ENCODE measurements at places on chromosomes 4 and X.

DNA sequence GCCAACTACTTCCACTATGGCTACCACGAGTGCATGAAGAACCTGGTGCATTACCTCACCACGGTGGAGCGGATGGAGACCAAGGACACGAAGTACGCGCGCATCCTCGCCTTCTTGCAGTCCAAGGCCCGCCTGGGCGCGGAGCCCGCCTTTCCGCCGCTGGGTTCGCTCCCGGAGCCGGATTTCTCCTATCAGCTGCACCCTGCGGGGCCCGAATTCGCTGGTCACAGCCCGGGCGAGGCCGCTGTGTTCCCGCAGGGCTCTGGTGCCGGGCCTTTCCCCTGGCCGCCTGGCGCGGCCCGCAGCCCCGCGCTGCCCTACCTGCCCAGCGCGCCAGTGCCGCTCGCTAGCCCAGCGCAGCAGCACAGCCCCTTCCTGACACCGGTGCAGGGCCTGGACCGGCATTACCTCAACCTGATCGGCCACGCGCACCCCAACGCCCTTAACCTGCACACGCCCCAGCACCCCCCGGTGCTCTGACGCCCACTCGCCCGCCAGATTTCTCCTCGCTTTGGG lies 2.1 kb downstream of the HELT start:
- no peak for DNase-seq

DNA sequence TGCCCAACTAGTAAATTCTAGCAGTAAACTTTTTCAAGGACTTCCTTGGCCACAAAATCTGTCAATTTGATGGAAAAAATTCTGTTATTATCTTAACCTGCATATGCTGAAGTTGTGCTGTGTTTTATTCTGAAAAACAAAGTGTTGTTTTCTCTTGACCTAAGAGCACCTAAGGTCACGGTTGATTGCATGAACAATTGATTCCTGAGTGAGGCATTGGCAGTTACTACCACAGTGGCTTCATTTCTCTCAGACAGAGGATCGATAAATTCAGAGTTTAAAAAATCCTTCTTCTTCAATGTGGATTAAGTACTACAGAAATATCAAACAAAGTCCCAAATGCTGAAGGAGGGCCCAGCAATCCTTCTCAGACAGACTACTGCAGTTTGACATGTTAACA lies 6.2 kb downstream of the HDAC8 start:
- DNase-seq, result no peak

DNA sequence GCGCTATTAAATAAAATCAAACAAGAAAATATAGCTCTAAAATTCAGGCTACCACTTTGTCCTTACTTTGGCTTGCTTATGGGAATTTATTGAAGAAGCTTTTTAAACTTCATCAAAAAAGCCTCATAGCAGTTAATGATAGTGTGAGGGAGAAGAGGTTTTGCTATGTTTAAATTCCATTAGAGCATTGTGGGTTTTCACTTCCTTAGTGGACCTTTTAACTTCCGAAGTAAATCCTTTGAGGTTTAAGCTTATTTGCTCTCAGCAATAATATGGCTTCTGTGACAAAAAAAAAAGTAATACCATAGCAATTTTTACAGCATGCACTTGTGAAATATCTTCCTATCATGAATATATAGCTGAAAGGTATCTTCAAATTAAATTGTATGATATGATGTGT lies 120.2 kb upstream of the NDST4 start:
- DNase-seq, result no peak

- no peak for DNase-seq
Measured at GRCh38 chr4:80196922-80197573, at the start of gene PRDM8. PRDM8 (plus strand) TSS chr4:80197503; CDS start chr4:80200081, 2,578 bp downstream.

DNA sequence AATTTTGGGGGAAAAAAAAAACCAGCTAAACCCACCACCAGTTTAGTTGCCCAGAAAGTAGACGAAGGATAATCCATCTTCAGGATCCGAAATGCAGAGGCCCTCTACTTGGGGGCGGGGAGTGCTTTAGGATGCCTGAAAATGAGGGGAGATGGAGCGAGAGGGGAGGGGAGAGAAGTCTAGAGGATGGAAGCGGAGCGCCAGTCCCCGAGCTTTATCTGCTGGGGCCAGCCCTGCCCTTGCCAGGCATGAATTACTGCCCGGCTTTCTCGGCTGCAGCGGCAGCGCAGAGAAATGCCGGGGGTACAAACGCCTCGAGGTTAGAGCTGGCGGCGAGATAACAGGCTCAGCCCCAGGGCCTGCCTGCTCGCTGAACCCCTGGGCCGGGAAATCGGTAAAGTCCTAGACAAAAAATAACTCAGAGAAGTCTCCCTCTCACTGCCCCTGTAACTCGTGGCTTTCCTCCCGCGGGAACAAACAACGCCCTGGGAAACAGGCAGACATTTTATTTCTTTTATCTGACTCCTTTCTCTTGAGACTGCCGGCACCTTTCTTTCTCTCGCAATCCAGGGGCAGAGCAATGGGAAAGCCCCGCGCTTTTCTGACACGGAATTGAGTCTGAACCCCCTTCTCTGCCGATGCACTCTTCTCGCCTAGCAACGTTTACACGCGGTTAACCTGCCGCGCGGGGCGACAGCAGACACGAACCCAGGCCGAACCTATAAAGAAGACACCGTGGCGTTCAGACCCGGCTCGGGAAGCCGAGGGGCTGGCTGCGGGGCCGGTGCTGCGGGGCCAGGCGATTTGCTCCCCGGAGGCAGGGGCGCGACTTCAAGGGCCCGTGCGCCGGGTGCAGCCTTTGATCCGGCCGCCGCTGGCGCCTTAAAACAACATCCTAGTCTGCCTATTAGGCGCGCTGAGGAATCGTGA lies 3.1 kb upstream of the MSX1 start:
- DNase-seq, result no peak

- DNase-seq, result no peak
Measured at GRCh38 chrX:47483306-47484268, 565 bp upstream of the ZNF41 start.

GRCh38 chrX:9260603-9261002 lies 204.3 kb upstream of the TBL1X start:
- no peak for DNase-seq

DNA sequence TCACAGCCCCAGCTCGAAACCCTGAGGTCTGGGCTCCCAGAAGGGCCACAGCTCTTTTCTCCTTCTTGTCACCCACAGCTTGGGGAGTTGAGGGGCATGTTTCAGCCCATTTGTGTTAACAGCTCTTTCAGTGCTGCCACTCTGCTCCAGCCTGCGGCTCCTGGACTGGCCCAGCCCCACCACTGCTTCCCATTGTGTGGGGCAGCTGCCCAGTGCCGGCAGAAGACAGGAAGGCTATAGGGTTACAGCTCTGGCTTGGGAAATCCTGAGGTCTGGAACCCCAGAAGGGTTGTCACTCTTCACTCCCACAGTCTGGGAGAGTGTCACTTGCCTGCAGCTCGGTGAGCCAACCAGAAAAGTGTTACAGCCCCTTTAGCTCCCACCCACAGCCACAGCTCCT lies 7.0 kb upstream of the HNRNPD start:
- no peak for DNase-seq

- DNase-seq, result no peak
Measured at GRCh38 chr4:20544645-20545044, 155.6 kb upstream of the PACRGL start.

DNA sequence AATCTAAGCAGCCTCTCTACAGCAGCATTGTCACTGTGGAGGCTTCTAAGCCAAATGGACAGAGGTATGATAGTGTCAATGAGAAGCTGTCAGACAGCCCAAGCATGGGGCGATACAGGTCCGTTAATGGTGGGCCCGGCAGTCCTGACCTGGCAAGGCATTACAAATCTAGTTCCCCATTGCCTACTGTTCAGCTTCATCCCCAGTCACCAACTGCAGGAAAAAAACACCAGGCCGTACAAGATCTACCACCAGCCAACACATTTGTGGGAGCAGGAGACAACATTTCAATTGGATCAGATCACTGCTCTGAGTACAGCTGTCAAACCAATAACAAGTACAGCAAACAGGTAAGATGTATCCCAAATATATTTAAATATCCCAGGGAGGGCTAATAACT lies 4.1 kb downstream of the PCDH7 start:
- DNase-seq, result no peak

DNA sequence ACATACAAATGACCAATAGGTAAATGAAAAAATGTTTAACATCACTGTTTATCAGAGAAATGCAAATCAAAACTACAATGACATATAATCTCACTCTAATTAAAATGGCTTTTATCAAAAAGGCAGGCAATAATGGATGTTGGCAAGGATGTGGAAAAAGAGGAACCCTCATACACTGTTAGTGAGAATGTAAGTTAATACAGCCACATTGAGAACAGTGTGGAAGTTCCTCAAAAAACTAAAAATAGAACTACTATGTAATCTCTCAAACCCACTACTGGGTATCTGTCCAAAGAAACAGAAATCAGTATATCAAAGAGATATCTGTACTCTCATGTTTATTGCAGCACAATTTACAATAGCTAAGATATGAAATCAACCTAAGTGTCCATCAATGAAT lies 165.9 kb upstream of the HHIP start:
- no peak for DNase-seq

GRCh38 chr4:3868211-3869173 lies 102.3 kb downstream of the ADRA2C start:
- DNase-seq, result no peak

GRCh38 chr4:89538886-89539285 lies 231.3 kb upstream of the GPRIN3 start:
- DNase-seq, result no peak

DNA sequence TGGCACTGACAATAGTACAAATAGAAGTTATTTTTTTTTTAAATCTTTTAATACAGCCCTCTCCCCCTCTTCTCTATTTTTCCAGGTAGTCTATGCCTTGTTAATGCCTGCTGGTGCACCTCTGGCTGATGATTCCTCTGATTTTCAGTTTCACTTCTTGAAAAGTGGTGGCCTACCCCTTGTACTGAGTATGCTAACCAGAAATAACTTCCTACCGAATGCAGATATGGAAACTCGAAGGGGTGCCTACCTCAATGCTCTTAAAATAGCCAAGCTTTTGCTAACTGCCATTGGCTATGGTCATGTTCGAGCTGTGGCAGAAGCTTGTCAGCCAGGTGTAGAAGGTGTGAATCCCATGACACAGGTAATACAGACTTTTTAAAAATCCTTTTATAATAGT lies 99.1 kb downstream of the USP9X start:
- no peak for DNase-seq
